ENCODE measurements at places on chromosomes 7 and 10.

DNA sequence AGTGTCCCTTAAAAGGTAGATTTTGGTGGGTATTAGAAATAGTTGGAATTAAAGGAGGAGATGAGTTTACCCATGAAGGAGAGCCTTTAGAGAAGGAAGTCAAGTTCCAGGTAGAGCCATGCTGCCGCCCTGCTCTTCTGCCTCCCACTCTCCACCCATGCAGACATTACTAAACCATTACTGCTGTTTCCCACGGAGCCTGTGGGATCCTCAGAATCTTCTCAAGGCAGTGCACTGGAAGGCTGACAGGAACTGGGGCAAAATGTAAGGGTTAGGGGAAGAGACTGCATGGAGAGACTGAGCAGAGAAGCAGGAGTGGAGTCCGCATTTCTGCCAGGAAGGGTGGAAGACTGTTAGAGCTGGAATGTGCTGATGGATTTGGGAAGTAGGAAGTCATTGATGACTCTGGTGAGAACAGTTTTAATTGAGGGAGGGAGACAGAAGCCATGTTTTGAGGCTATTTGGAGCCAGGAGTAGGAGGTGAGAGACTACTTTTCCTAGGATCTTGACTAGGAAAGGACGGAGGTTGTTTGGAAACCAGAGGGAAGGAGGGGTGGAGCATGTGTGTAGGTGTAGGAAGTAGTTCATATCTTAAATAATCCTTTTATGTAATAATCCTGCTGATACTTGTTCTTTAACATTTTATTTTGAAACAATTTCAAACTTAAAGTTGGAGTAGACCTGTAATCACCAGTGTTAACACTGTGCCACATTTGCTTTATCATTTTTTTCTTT lies 109.0 kb downstream of the CCNY start:
- DNase-seq = no peak

DNA sequence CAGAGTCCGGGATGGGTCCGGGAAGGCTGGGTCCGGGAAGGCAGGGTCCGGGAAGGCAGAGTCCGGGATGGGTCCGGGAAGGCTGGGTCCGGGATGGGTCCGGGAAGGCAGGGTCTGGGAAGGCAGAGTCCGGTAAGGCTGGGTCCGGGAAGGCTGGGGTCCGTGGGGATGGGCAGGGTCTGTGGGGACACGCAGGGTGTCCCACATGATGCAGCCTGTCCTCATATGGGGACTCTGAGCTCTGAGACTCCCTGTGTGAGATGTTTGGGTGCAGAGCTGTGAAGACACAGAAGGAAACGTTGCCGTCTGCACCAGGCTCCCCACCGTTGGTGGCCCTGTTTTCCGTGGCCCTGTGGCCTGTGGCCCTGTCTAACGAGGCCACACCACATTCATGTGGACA lies 45.7 kb upstream of the ADGRA1 start:
- DNase-seq = no peak

DNA sequence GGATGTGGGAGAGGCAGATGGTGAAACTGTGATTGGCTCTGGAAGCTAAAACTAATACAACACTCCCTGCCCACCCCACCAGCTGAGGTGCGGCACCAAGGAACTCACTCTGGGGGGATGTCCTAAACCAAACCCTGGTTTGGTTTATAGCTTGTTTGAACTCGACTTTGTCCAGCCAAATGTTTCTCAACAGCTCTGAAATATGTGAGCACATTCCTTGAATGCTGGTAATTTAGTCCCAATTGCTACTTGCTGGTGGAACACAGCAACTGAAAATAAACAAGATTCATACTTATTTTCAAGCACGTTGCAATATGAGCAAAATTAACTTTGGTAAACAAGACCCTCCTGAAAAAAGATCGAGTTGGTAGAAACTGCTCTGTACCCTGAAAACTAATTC lies 39.7 kb upstream of the CARD11 start:
- no peak for DNase-seq

DNA sequence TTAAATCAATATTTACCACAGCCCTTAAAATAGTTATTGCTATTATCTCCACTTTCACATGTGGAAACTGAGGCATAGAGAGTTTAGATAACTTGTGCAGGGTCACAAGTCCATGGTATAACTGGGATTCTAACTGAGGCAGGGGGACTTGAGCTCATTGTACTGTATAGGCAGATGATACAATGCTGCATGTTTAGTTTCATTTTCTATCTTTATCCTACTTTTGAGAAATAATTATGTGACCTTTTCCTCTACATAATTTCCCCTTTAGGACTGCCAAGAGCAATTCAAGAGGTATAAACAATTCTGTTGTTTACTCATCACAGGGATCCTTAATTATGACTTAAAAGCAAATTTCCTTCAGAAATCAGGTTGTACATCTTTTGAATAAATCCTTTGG lies 193.1 kb downstream of the SUGCT start:
- no peak for DNase-seq

DNA sequence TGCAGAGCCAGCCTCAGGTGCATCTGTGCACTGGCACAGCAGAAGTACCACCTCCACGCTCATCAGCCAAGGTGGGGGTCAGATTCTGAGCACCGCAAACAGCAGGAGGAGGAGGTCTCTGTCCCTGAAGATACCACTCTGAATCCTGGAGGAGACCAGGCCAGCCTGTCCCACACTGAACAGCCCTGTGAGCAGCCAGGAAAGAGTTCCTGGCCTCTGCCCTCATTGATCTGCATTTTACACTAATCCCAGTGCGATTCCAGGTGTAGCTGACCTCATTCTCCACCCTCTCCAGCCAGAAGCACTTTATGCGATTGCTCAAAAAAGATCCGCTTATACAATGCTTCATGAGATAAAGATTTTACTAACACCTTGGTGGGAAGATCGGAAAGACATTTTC lies 99.1 kb upstream of the CACUL1 start:
- DNase-seq = no peak

DNA sequence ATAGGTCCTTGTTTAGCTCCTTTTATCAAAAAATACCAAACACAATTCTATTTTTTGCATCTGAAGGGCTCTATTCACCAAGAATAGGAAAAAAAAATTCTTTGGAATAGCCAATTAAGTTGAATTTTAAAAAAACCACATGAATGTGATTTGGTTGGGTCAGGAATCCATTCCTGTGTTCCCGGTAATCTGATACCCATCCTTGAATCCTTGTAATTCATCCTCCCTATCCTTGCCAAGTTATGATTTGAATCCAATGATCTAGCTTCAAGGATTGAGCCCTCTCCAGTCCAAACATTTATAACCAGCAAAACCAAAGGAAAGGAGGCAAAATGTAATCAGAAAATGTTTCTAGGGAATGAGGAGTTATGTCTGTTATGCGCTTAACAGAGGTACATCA lies 86.6 kb downstream of the CFAP58 start:
- no peak for DNase-seq

DNA sequence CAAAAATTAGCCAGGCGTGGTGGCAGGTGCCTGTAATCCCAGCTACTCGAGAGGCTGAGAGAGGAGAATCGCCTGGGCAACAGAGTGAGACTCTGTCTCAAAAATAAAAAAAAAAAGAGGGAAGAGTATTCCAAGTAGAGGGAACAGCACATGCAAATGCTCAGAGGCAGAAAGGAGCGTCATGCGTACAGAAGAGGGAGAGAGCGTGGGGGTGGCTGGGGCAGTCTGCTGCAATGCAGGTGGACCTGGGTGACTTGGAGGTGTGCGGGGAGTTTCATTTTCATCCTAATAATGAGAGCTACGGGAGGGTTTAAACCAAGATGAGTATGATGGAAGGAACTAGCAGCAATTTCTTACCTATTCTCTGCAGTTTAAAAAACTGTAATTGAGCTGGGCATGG lies 28.8 kb downstream of the CLIP2 start:
- DNase-seq = no peak

- DNase-seq = no peak
These were observed 3.5 kb downstream of the NRF1 start for GRCh38 chr7:129615018-129615417.

GRCh38 chr7:105655067-105655466 lies 73.8 kb upstream of the EFCAB10 start:
- DNase-seq = no peak

- DNase-seq = no peak
These were observed 65.5 kb downstream of the MKX start for GRCh38 chr10:27680006-27680557.

DNA sequence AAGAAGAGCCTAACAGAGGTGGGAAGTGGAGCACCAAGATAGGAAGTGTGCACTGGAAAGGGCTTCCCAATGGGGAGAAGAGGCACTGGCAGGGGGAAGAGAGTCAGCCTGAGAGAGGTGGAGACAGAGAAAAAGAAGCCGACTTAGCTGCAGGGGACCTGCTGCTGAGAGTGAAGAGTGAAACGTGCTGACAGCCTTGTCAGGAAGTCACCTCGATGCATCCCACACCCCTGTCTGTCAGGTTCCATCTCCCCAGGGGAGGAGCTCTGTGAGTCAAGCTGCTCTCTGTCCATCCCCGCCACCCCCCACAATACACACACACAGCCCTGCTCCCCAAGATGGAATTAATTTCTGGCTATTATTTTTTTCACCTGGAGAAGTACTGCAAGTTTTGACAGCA lies 14.0 kb downstream of the KAZALD1 start:
- no peak for DNase-seq

DNA sequence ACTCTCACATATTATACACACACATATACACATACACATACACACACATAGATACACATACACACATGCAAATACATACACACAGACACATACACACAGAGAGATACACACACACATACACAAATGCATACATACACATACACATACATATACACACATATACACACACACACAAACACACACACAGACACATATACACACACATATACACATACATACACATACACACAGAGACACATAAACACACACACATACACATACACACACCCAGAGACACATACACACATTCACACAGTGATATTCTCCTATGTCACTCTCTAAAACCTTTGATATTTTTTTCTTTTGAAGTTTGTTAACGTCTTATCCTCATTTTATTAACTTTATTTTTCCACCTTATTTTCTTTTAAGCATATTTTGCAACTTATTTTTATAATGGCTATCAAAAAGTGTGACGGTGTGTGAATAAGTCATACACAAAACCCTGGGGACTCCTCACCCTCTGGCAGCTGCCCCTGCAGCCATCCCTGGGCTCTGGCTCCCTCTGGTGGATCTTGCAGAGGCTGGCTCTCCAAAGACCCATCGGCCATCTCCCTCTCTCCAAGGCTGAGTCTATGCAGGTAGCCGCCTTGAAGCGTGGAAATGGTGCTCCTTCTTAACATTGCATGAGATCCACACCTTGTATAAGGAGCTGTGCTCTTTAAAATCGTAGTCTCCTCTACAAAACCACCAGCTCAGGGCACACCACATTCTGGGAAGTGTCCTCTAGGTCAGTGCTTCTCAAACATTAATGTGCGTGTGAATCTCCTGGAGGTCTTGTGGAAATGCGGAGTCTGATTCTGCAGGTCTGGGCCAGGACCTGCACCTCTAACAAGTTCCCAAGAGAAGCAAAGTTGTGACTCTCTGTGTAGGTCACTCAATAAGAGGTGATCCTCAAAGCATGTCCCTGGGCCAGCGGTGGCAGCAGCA lies 4.1 kb upstream of the C10orf120 start:
- DNase-seq = no peak

DNA sequence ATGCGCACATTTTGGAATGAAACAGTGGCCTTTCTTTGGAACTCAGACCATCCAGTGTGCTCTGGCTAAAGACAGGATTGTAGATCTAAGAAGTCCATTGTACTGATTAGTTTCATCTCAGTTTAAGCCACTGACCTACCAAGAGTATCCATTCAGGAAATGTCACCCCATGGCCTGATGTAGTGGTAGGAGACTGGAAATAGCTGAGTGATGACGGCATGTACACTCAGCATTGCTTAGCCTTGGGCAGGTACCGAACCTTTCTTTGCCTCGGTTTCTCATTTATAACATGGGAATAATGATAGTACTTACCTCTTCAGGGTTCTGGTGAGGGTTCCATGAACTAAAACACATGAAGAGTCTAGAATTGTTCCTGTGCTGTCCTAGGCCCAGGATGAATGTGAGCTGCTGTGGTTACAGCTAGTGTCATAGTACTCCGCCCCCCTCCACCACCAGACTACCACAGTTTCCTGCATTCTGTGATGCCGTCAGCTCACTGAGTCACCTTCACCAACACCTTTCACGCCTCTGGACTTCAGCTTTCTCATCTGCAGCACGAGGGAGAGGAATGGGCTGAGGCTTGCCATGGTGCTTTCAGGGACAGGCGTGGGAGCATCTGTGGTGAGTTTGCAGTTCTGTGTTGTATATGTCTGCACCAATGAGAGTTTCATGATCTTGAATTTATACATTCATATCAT lies 484.0 kb upstream of the GALNT17 start:
- DNase-seq = peak; percentile 94

DNA sequence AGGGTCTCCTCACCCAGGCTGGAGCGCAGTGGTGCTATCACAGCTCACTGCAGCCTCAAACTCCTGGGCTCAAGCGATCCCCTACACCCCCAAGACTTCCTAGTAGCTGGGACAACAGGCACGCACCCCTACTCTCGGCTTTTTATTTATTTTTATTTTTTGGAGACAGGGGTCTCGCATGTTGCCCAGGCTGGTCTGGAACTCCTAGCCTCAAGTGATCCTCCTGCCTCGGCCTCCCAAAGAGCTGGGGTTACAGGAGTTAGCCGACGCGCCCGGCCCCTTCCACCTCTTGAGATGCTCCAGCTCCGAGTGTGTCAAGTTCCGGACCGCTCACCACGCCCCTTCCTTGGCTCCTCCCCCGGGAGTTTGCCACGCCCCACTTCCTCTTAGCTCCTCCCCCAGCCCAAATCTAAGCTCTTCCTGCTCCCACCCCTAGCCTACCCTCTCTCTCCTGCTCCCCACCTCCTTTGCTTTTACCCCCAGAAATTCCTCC lies 6.3 kb downstream of the NAT16 start:
- DNase-seq = peak; percentile 56

GRCh38 chr7:86920154-86920553 lies 139.3 kb downstream of the ELAPOR2 start:
- no peak for DNase-seq

DNA sequence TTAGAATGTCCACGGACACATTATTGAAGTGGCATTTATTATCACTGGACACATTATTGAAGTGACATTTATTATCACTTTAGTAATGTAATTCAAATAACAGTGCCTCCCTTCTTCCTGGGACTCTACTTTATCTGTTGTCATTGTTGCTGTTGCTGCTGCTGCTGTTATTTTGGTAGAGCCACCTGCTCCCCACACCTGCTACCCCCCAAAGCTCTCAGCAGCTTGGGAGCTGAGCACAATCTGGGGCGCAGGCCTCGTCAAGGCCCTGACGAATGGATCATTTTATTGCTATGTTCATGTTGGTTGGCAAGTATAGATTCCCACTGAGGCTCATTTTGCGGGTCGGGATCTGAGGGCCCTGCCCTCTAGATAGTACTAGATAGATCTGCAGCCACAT lies 24.8 kb downstream of the FIGNL1 start:
- no peak for DNase-seq

Measured in T-helper 2 cell (primary cell).